ENCODE measurements at places on chromosomes 16 and 17.

DNA sequence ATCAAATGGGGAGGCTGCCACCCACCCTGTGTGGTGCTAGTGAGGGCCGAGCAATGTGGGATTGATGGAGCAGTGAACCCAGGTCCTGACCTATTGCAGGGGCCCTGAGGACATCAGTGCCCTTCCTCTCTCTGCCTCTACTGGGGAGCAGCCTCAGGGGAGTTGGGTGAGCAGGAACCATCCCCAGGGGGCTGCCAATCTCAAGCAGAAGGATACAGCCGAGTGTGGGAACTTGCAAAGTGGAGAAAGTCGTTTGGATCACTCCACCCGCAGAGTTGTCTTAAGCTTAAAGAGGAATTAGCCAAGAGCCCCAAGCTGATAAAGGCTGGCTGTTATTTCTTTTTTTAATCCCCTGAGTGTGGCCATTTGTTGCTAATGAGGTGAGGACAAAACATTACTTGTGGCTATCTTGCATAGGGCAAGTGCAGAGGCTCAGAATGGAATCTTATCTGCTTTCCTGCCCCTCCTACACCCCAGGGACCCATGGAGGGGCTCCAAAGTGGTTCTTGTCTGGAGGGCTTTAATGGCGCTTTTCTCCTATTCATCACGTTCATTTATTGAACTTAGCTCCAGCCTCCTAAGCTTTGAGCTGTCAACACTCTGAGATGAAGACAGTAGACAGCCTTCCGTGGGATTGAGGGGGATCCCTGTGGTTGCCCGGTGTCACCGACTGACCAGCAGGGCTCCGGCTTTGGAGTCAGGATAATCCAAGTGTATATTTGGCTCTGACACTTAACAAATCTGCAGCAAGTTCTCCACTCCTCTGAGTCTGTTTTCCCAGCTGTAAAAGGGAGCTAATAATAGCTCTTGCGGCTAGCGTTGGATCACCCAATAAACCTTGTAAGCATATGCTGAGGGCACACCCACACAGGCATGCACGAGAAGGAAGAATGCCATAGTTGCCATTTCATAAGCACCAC is 45.1 kb downstream of the MYH11 start:
- H3K4me1 ChIP-seq: peaks cover 3% of the 10 kb centered on the region
- H3K36me3 ChIP-seq: no peaks in the 10 kb centered on the region
- peak; percentile 20 for DNase-seq
- no peak overlapping the region for H3K4me3 ChIP-seq
- H3K27me3 ChIP-seq: no peaks in the 10 kb centered on the region

GRCh38 chr16:88455610-88456355 is 2.7 kb downstream of the ZFPM1 start:
- peak overlapping the region; percentile 54 for H3K27ac ChIP-seq
- H3K4me1 ChIP-seq: no peaks in the 10 kb centered on the region
- no peaks in the 10 kb centered on the region for H3K27me3 ChIP-seq
- DNase-seq: no peak

GRCh38 chr17:42182927-42183734 is 2.1 kb downstream of the HCRT start:
- no peaks in the 10 kb centered on the region for H3K36me3 ChIP-seq
- H3K4me3 ChIP-seq: peak overlapping the region; percentile 33
- peak overlapping the region; percentile 71 for H3K27ac ChIP-seq
- DNase-seq: no peak
- H3K27me3 ChIP-seq: no peaks in the 10 kb centered on the region

GRCh38 chr17:64491994-64492393 is 4.9 kb downstream of the POLG2 start:
- H3K27me3 ChIP-seq: no peaks in the 10 kb centered on the region
- no peaks in the 10 kb centered on the region for H3K36me3 ChIP-seq
- H3K27ac ChIP-seq: no peak overlapping the region
- no peak overlapping the region for H3K4me3 ChIP-seq
- peaks cover 18% of the 10 kb centered on the region for H3K4me1 ChIP-seq

- H3K27ac ChIP-seq: no peak overlapping the region
- H3K27me3 ChIP-seq: no peaks in the 10 kb centered on the region
- H3K4me1 ChIP-seq: no peaks in the 10 kb centered on the region
- H3K4me3 ChIP-seq: no peak overlapping the region
- no peak for DNase-seq
- no peaks in the 10 kb centered on the region for H3K36me3 ChIP-seq
These were observed 24.5 kb upstream of the NKD1 start for GRCh38 chr16:50523710-50524109.

- peaks cover 8% of the 10 kb centered on the region for H3K36me3 ChIP-seq
- no peaks in the 10 kb centered on the region for H3K27me3 ChIP-seq
- H3K4me3 ChIP-seq: no peak overlapping the region
- DNase-seq: no peak
- no peak overlapping the region for H3K27ac ChIP-seq
These were observed 91.8 kb downstream of the NCOR1 start for GRCh38 chr17:16123531-16123930.

GRCh38 chr16:2752850-2753732 is 653 bp downstream of the SRRM2 start:
- peaks cover 24% of the 10 kb centered on the region for H3K4me1 ChIP-seq
- no peaks in the 10 kb centered on the region for H3K27me3 ChIP-seq
- peaks cover 11% of the 10 kb centered on the region for H3K36me3 ChIP-seq
- peak; percentile 83 for DNase-seq
- peak overlapping the region; percentile 98 for H3K27ac ChIP-seq

GRCh38 chr17:14080847-14081251 is 11.5 kb downstream of the COX10 start:
- H3K27me3 ChIP-seq: no peaks in the 10 kb centered on the region
- no peaks in the 10 kb centered on the region for H3K36me3 ChIP-seq
- H3K27ac ChIP-seq: no peak overlapping the region
- no peaks in the 10 kb centered on the region for H3K4me1 ChIP-seq
- no peak overlapping the region for H3K4me3 ChIP-seq
- no peak for DNase-seq

GRCh38 chr17:43365356-43365755 is 33.4 kb upstream of the ARL4D start:
- H3K27ac ChIP-seq: no peak overlapping the region
- peaks cover 5% of the 10 kb centered on the region for H3K4me1 ChIP-seq
- no peak overlapping the region for H3K4me3 ChIP-seq
- no peaks in the 10 kb centered on the region for H3K36me3 ChIP-seq

DNA sequence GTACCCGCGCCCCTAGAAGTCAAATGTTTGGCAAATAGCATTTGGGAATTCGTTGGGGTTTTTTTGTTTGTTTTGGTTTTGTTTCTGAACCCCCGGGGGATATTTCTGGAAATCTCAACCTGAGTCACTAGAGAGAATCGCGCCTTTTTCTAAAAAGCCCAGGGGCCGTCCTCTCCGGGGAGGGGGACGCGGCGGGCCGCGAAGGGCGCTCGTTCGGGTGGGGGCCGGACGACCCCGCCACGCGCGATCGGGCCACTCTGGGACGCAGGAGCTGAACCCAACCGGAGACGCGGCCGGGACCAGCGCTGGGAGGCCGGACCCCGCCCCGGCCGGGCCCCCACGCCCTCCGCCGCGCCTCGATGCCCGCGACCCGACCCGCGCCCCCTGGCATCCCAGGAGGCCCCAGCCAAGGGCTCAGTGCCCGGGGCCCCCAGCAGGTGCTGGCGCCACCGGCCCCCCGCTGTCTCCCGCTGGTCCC is 302 bp downstream of the LITAF start:
- peak overlapping the region; percentile 69 for H3K4me3 ChIP-seq
- H3K27me3 ChIP-seq: no peaks in the 10 kb centered on the region
- H3K4me1 ChIP-seq: peaks cover 2% of the 10 kb centered on the region

- peaks cover 3% of the 10 kb centered on the region for H3K4me1 ChIP-seq
- H3K27me3 ChIP-seq: no peaks in the 10 kb centered on the region
- no peak for DNase-seq
- no peak overlapping the region for H3K27ac ChIP-seq
These were observed 47.4 kb upstream of the ZFHX3 start for GRCh38 chr16:73095142-73095820.

DNA sequence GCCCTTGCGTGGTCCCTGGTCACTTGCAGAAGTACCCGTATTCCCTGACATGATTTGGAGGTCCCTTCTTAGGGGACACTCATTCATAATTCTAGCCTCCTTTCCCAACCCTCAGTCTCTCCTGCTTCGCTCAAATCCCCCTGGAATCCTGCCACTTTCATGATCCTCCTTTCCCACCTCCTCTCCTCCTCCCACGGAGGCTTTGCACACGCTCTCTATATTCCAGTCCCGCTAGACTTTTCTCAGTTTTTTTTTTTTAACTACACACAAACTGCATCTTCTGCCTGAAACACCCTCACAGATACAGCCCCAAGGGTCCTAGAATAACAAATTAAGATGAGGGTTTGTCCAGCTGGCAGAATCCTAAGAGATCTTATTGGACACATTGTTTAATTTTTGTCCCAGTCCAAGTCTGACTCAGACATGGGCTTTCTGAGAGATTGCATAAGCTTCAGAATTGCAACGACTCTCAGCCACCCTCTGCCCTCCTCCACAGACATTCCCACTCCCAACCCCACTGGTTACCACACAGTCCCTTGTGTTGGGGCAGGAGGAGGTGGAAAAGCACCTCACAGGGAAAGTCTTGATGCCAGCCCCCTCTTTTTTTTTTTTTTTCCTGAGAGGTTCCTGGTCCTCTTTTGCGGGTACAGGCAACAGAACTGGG is 739.5 kb upstream of the EEF2KMT start:
- H3K36me3 ChIP-seq: no peaks in the 10 kb centered on the region
- no peak for DNase-seq
- H3K4me1 ChIP-seq: no peaks in the 10 kb centered on the region
- no peak overlapping the region for H3K4me3 ChIP-seq

DNA sequence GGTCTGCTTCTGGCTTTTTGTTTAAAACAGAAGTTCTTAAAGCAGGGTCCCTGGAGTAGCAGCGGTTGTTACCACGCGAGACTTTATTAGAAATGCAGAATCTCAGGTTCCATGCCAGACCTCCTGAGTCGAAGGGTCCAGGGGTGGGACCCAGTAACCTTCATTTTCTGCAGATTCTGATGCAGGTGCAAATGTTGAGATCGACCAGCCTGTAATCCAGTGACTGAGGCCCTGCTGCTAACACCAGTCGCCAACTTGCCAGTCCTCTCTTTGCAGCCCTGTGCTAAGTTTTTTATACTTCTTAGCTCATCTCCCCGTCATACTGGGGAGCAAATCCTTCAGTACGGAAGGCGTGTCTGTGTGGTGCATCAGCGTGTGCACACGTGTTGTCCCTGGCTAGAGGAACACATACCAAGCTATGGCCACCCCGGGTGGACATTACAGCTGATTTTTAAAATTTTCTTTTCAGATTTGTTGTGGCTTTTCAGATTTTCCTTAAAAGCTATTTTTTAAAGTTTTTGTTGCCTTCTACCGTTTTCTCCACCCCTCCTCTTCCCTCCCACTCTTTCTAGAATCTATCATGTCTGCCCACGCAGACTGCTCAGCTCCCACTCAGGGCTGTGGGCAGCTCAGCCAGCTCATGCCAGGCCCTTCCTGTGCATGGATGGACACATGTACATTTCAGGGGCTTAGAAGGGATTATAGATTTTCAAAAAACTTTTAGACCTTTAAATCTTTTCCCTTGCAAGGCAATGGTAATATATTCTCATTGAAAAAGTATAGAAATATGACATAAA is 57.7 kb downstream of the MEAK7 start:
- DNase-seq: no peak
- H3K4me1 ChIP-seq: no peaks in the 10 kb centered on the region

GRCh38 chr17:16406742-16407674 is 8.4 kb upstream of the TRPV2 start:
- no peaks in the 10 kb centered on the region for H3K36me3 ChIP-seq
- DNase-seq: no peak
- H3K27ac ChIP-seq: no peak overlapping the region
- H3K4me1 ChIP-seq: no peaks in the 10 kb centered on the region
- peak overlapping the region; percentile 47 for H3K4me3 ChIP-seq

GRCh38 chr16:83966153-83966696 is 1.8 kb upstream of the NECAB2 start:
- no peak overlapping the region for H3K4me3 ChIP-seq
- H3K27me3 ChIP-seq: no peaks in the 10 kb centered on the region
- no peak for DNase-seq
- H3K4me1 ChIP-seq: no peaks in the 10 kb centered on the region

DNA sequence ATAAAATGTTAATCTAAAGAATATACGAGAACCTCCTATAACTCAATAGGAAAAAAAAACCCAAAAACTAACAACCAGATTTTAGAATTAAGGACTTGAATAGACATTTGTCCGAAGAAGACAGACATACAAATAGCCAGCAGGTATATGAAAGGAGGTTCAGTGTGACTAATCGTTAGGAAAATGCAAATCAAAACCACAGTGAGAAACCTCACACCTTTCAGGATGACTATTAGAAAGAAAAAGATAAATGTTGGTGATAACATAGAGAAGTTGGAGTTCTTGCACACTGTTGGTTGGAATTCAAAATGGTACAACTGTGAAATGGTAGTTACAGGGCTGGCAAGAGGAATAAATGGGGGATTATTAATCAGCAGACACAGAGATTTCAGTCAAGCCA is 339.0 kb downstream of the TMEM114 start:
- DNase-seq: no peak
- no peaks in the 10 kb centered on the region for H3K4me1 ChIP-seq
- H3K4me3 ChIP-seq: no peak overlapping the region
- H3K36me3 ChIP-seq: no peaks in the 10 kb centered on the region
- no peaks in the 10 kb centered on the region for H3K27me3 ChIP-seq

- no peaks in the 10 kb centered on the region for H3K4me1 ChIP-seq
- no peaks in the 10 kb centered on the region for H3K27me3 ChIP-seq
- H3K36me3 ChIP-seq: no peaks in the 10 kb centered on the region
- H3K4me3 ChIP-seq: no peak overlapping the region
- no peak for DNase-seq
- no peak overlapping the region for H3K27ac ChIP-seq
These were observed 18.4 kb downstream of the GLP2R start for GRCh38 chr17:9844153-9844552.

DNA sequence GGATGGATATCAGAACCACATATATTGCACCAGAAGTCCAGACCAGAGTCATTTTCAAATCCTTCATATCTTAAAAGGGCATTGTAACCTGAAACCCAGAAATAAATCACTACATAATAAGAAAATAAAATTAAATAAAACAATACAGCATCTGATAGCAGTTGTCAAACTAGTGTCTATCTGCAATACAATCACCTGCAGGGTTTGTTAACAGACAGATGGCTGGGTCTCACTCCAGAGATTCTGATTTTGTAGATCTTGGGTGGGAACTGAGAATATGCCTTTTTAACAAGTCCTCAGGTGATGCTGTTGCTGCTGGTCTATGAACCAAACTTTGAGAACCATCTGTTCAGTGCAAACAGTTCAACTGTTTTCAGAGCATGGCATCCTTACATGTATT is 37.6 kb downstream of the NME2 start:
- no peaks in the 10 kb centered on the region for H3K4me1 ChIP-seq
- DNase-seq: no peak
- H3K36me3 ChIP-seq: peaks cover 5% of the 10 kb centered on the region
- H3K27ac ChIP-seq: no peak overlapping the region
- no peaks in the 10 kb centered on the region for H3K27me3 ChIP-seq

- H3K36me3 ChIP-seq: no peaks in the 10 kb centered on the region
- no peak for DNase-seq
- no peaks in the 10 kb centered on the region for H3K4me1 ChIP-seq
- no peaks in the 10 kb centered on the region for H3K27me3 ChIP-seq
These were observed 14.3 kb downstream of the TMEM100 start for GRCh38 chr17:55708175-55708974.

- peak overlapping the region; percentile 99 for H3K4me3 ChIP-seq
- no peak for DNase-seq
- no peaks in the 10 kb centered on the region for H3K36me3 ChIP-seq
- H3K27ac ChIP-seq: peak overlapping the region; percentile 90
- peaks cover 47% of the 10 kb centered on the region for H3K4me1 ChIP-seq
- H3K27me3 ChIP-seq: no peaks in the 10 kb centered on the region
These were observed 1.2 kb downstream of the UBALD2 start for GRCh38 chr17:76266244-76266938.

- peaks cover 10% of the 10 kb centered on the region for H3K4me1 ChIP-seq
- DNase-seq: peak; percentile 66
- no peak overlapping the region for H3K4me3 ChIP-seq
- H3K36me3 ChIP-seq: no peaks in the 10 kb centered on the region
- H3K27ac ChIP-seq: peak overlapping the region; percentile 91
- H3K27me3 ChIP-seq: no peaks in the 10 kb centered on the region
These were observed 7.4 kb downstream of the GLIS2 start for GRCh38 chr16:4323071-4323844.

Data from pancreas (tissue), 10 donors.